DMS153 (cell line): ENCODE measurements at places on chromosomes 2 and 18.
A peak's percentile ranks its signal among the peaks of the same experiment; 100 is the strongest.

- no peak for DNase-seq
These were observed 11.4 kb downstream of the SNED1 start for GRCh38 chr2:241009601-241010530.

DNA sequence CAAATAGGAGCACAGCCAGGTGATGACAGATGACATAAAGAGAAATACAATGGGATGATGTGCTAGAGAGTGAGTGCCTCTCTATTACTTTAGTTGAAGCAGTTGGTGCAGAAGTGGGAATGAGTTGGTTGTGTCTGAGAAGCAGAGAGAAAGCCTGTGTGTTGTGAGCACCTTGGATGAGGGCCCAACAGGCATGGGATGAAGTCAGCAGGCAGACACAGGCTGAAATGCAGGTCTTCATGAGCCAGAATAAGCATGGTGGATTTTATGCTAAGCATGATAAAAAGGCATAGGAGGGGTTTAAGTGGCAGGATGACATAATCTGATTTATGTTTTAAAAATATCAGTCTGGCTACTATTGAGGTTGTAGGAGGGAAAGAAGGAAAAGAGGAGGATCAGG is 71.5 kb downstream of the KLHL14 start:
- peak; percentile 6 for DNase-seq

DNA sequence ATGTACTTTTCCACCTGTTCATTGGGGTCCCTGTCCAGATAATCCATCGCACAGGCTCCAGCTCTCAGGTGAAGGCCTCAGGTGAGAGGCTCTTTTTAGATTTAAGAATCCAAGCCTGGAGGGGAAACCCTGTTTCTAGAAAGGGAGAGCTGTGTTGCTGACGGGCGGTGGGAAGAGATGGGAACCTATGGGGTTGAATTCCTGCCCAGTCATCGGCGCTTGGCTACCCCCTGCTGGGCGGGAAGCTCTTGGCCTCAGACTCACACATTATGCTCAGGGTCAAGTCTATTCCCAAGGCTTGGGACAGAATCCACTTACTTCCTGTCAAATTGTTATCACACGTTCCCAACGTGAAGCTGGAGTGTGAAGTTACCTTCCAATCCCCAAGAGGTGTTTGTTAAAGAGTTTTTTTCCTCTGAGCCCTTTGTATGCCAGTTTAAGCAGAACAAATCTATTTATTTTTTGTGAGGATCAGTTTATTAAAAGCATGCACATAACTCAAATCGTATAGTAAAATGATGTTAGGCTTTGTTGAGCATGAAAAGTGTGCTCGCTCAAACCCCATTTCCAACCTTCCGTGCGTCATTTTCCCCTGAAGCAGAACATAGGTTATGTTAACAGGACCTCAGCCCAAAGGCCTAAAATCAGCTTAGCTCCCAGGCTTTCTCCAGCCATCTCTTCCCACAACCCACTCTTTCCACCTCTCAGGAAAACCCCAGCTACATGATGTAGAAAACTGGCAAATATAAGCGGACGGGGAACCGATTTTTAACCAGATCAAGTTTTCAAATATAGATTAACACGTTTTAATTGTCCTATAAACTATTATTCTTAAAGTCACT is 181.7 kb upstream of the ETAA1 start:
- no peak for DNase-seq

GRCh38 chr18:32770054-32770665 is 2.7 kb downstream of the KLHL14 start:
- no peak for DNase-seq

DNA sequence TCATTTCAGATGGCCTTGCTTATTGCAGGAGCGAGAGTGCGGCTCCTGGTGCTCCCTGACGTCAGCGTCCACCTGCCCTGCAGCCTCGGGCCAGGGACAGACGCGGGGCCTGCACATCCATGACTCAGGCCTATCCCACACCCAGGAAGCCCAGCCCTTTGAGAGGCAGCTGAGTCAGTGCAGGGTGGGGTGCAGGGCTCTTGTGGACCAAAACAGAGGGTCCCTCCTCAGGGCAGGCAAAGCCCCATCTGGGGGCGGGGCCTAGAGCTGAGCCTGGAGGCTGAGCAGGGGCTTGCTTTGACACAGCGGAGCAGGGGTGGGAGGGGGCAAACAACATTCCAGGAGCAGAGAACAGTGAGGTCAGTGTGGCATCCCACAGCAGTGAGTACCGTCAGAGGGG is 7.7 kb upstream of the ARHGEF4 start:
- no peak for DNase-seq

DNA sequence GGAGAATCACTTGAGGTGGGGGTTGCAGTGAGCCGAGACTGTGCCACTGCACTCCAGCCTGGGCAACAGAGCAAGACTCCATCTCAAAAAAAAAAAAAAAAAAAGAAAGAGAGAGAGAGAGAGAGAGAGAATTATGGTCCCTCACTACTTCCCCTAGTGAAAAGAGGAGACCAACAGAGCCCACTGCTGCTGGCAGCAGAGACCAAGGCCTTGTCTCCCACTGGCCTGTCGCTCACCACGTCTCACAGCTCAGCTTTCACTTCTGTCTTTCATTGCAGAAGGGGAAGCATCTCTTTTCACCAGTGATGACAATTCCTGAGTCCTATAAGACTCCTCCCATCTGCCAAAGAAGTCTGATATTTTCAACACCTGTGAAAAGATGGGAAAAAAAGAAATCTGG is 81.3 kb downstream of the CLHC1 start:
- DNase-seq, result no peak

GRCh38 chr18:25180973-25181548 is 170.9 kb downstream of the ZNF521 start:
- no peak for DNase-seq

DNA sequence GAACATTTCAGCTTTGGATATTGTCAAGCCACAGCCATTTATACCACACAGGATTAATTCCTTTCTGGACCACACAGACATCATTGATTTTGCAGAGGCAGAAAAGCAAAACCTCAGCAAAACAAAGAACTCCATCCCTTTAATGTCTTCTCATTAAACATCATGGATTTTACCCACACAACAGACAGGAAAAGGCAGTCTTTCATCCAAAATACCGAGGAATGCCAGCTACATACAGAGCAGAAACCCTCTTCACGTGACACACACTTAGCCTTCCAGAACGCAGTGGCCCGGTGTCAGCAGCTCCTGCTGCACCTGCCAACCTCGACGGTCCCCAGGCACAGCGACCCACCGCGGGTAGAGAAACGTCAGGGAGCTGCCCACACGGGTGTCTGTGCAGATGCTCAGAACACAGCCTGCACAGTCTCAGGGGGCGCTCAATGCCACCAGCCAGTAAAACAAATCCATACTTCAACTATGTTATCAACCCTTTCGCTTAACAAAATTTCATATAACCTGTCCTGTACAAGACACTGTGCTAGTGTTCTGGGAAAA is 304.5 kb downstream of the EIPR1 start:
- no peak for DNase-seq

- no peak for DNase-seq
These were observed 78.0 kb upstream of the WIPF1 start for GRCh38 chr2:174675615-174676014.

- no peak for DNase-seq
These were observed 336.0 kb downstream of the CCDC85A start for GRCh38 chr2:56519806-56520205.
